Stimulated activated naive CD8-positive, alpha-beta T cell treated with anti-CD3 and anti-CD28 coated beads, Interleukin-15, Interleukin-2, amounts not matched to agents 100 U/mL and 50 U/mL, for 24 hours (primary cell): ENCODE measurements at places on chromosomes 1 and 21.

DNA sequence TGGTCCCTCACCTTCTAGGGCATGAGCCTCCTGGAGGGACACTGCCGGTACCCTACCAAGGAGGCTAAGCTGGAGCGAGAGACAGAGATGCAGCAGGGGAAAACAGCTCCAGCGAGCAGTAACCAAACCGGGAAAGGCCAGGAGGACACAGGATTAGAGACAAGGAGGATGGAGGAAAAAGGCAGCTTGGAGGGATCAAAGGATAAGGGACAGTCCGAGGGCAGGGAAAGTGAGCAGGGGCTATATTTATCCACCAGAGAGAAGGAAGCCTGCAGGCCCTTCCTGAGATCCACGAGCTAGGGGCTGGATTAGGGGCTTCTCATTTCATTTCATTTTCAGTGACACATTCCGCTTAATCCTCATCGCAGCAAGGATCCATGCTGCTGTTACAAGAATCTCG lies 33.8 kb upstream of the PRELP start:
- DNase-seq = no peak

DNA sequence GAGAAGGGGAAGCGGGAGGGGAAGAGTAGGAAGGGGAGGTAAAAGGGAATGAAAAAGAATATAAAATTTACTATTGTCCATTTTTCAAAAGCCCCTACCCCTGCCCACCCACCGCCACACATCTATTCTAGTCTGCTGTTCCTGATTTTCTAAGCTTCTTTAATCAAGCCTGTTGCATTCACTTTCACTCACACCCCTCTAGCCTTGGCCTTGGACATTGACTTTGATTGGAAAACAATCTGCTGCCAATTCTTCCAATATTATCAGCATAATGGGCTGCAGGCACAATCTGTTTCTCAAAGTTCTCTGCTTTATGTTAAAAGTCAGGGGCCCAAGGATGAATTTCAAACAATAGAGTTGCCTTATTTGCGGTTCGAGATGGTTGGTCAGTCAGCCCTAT lies 281.2 kb downstream of the SETD4 start:
- DNase-seq = no peak

DNA sequence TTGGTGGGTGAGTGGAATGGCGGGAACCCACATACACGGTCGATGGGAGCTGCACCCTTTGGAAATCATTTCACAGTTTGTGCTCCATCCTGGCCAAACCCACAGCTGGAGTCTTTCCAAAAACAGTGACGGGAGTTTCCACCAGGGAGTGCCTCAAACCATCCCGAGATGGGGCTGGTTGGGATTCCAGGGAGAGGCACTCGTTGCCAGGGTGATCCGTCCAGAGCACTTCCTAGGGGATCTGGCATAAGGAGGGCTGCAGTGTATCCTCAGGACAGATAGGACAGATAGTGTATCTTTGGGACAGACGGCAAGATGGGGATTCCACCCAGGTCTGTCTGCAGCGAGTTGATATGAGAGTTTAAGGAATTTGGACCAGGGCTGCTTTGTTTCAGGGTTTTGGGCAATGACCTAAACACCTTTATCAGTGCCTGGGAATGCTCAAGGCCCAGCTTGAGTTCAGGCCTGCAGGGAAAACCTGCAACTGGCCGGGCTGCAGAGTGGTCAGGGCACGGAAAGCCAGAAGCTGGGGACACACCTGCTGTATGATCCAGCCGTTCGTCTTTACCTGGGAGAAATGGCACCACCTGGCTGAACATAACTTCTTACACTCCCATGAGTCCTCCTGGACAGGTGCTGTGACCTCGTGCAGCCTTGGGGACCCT lies 3.4 kb upstream of the POFUT2 start:
- DNase-seq = no peak

DNA sequence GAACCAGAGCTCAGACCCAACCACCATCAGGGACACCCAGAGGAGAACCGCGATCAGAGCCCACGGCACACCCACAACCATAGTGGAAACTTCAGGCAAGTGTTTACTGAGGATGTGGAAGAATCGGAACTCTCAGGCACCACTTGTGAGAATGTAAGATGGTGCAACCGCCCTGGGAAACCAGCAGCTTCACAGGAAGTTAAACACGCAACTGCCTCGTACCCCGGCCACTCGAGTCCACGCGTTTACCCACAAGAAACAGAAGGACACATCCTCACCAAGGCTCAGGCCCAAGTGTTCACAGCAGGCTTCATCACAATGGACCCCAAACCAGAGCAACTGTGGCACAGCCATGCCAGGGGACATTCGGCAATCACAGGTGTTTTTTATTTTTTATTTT lies 51.4 kb upstream of the COL6A2 start:
- DNase-seq = no peak

GRCh38 chr1:185166106-185166505 lies 9.1 kb downstream of the SWT1 start:
- DNase-seq = no peak

DNA sequence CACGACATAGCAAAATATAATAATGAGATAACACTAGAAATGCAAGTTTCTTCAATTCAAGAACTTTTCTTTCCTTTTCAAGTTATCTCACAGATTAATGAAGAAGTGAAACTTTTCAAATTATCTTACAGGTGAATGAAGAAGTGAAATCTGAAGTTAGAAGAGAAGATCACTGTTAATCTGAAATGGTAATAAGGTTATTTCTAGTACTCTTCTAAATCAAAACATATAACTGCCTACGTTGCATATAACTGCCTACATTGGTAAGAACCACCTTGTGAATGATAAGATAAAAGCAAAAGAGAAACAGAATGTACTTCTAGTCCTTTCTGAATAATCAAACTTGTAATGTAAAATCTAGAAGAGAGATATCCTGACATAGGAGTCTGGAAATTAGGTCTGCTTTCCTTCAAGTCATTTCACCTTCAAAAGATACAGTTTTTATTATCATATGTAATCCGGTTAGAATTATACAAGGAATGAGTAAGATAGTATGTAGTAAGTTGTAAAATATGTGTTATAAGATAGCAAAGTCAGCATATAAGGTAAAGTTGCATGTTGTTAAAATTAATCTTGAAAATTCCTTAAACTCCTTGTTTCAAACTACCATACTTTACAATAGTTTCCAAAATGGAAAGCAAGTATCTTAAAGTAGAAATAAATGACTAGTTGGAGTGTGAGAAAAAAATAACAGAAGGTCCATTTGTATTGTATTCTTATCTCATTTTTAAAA lies 522.4 kb upstream of the ZRANB2 start:
- no peak for DNase-seq

DNA sequence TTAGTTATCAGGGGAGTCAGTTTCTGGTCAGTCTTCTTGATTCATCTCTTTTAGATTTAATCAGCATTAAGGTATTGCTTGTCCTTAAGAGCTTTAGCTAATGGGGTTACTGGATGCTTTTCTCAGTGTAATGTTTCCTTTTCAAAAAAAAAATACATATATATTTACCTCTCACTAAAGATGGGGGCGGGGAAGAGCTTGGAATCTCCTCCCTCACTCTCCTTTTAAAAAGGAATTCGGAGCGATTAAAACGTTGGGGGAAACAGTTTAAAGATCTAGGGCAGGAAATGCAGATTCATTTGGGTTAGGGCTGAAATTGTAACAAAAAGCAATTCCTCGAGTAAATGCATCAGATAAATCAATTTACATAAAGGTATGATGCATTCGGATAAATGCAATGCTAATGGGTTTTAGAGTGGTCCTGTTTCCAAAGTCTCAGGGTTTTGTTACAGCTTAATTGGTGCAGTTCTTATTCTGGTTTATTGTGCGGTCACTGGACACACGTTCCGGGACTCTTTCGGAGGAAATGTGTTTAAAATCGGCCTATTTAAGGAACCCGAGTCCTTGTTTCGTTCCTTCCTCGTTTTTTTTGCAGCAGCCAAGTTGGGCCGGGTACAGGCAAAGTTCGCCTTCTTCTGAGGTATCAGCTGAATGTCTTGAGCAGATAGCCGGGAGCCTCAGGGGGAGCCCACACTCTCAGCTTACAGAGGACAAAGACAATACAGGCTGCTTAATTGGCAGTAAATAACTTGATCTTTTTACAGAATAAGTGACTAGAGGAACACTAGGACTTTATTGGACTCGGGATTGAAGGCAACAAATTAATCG lies 1.6 kb downstream of the LMO4 start:
- DNase-seq = no peak

GRCh38 chr1:40668769-40669525 lies 3.5 kb upstream of the RIMS3 start:
- peak; percentile 89 for DNase-seq

- no peak for DNase-seq
Observed at GRCh38 chr21:41958886-41959563, 5.2 kb upstream of the C2CD2 start.

GRCh38 chr21:27464648-27465047 lies 497.8 kb upstream of the ADAMTS5 start:
- no peak for DNase-seq

DNA sequence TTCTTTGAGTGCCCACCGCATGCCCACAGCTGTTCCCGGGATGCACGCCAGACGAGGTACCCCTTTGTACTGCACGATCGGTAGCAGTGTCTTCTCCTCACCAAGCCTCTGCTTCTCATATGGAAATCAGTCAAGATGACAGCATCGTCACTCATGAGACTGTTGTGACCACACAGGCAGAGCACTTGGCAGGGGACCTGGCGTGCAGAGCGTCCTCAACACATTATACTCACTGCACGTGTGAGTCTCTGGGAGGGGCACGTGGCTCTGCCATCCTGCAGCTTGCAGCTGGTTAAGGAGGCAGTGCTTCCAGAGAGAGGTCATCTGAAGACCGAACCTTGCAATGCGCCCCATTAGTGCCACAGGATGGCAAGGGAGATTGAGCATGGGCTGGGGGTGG lies 266.8 kb downstream of the NPHP4 start:
- DNase-seq = no peak

DNA sequence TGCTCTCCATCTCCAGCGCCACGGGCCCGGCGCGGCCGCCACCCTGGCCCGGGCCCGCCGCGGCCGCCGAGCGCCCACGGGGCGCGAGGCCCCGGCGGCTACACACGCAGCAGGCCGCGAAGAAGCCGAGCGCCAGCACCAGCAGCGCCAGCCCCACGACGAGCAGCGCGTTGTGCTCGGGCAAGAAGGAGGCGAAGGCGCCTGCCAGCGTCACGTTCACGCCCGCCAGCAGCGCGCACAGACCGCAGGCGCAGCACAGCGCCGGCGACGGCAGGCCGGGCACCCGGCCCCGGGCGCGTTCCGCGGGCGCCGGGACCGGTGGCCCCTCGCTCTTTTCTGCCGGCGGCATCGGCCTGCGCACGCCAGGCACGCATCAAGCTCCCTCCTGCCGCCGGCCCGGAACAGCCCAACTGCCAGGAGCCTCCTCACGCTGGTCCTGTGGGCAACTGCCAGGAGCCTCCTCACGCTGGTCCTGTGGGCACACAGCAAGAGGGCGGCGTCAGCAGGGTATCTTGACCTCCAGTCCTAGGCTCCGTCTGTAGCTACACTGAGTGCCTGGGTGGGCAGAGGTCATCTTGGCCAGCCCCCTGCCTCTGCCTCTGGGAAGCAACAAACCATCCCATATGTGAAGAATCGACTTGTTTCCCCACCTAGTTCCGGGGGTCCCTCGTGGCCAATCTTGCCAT lies 18.1 kb downstream of the KNCN start:
- DNase-seq = peak; percentile 45

- DNase-seq = no peak
Observed at GRCh38 chr21:21606041-21606440, 607.8 kb downstream of the NCAM2 start.

- no peak for DNase-seq
Observed at GRCh38 chr1:186202271-186202764, 172.7 kb downstream of the TPR start.

GRCh38 chr1:39407896-39408640 lies 83.4 kb upstream of the BMP8A start:
- DNase-seq = no peak

- DNase-seq = no peak
Observed at GRCh38 chr1:204110894-204111633, 38.1 kb downstream of the SOX13 start.

GRCh38 chr1:208223136-208223535 lies 21.0 kb downstream of the PLXNA2 start:
- no peak for DNase-seq

- no peak for DNase-seq
Observed at GRCh38 chr1:153667439-153667838, 3.4 kb downstream of the ILF2 start.

DNA sequence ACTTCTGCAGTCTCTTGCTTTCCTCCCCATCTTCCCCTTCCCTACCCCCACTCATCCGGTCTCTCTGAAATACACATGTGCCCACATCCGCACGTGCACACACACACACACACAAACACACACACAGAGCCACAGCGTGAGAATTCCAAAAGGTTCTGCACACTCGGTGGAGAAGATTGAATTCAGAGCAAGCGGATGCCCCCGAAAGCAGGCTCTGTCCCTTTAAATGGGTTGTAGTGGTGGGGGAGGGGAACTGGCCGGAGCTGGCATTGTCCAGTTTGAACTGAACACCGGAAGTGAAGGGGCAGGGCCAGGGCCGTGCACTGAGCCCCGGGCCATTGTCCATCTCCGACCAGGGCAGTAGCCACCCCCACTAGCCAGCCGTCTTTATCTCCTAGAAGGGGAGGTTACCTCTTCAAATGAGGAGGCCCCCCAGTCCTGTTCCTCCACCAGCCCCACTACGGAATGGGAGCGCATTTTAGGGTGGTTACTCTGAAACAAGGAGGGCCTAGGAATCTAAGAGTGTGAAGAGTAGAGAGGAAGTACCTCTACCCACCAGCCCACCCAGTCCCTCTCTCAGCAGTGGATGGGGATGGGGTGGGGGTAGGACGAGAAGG lies 1.3 kb upstream of the LIN28A start:
- DNase-seq = no peak

GRCh38 chr1:160722726-160723125 lies 11.1 kb upstream of the CD48 start:
- DNase-seq = no peak

- DNase-seq = no peak
Observed at GRCh38 chr21:44884097-44884496, 10.6 kb upstream of the PTTG1IP start.

DNA sequence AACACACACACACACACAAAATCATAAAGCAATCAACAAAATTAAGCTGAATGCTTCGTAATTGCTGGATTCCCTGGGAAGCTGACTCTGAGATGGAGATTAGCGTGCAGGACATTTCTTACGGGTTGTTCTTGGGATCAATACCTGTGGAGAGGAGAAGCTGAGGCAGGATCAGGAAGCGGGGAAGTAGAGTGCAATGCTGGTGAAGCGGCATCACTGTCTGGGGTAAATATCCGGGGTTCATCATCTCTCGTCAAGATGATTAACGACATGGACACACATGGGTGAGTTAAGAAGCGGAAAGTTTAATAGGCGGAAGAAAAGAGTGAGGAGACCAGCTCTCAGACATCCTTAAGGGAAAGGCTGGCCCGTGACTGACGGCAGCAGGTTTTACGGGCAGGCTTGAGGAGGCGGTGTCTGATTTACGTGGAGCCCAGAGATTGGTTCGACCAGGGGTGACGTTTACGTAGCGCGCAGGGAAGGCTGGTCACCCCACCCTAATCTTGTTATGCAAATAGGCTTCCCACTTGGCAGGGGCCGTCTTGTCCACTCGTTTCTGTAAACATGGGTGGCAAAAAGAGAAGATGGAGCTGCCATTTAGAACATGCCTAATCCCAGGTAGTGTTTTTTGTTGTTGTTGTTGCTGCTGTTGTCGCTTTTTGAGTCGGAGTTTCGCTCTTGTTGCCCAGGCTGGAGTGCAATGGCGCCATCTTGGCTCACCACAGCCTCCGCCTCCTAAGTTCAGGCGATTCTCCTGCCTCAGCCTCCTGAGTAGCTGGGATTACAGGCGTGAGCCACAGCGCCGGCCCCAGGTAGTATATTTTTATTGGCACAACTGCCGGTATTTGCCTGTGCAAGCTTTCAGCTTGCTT lies 135.6 kb upstream of the KCNJ15 start:
- no peak for DNase-seq
